ENCODE measurements at places on chromosomes 13 and 19. TPM values are rescaled to one million over a fixed set of nuclear protein-coding genes. Genes with fewer than 3 reads are reported as not detected.

DNA sequence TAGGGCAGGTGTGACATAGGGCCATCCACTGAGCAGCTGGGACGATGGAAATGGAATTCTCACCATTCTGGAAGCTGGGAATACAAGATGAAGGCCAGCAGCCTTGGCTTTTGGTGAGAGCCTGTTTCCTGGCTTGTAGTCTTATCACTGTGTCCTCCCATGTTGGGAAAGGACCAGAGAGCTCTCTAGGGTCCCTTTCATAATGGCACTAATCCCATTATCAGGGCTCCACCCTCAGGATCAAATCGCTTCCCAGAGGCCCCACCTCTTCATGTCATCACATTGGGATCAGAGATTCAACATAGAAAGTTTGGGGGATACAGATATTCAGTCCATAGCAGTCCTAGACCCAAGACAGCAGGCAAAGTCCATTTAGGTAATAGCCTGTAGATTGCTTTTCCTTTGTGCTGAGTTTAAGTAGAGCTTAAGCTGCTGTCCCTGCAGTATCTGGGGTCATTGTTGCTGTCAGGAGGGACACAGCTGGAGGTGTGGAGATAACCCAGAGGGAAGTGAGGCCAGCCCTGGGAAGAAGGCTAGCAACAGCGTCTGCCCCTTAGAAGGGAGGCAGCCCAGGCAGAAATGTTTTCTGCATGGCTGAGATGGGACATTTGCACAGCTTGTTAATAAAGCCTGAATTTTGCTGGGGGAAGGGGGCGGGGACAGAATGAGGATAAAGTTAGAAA, 136.5 kb upstream of the GPR12 start:
- no peaks in the 10 kb centered on the region for H3K4me1 ChIP-seq
- no peaks in the 10 kb centered on the region for H3K36me3 ChIP-seq
- no peak for DNase-seq
- no peaks in the 10 kb centered on the region for H3K27me3 ChIP-seq
- H3K27ac ChIP-seq: no peak overlapping the region
- H3K4me3 ChIP-seq: no peak overlapping the region

Gene LMTK3
- total RNA-seq: 0.12 TPM

- H3K27me3 ChIP-seq: no peaks in the 10 kb centered on the region
- no peaks in the 10 kb centered on the region for H3K36me3 ChIP-seq
- no peak overlapping the region for H3K4me3 ChIP-seq
- no peaks in the 10 kb centered on the region for H3K4me1 ChIP-seq
- DNase-seq: no peak
- no peak overlapping the region for H3K27ac ChIP-seq
Observed at GRCh38 chr13:99315186-99315585, 8.0 kb upstream of the GPR183 start.

Gene GET3
- 26.5 TPM for total RNA-seq

- H3K27ac ChIP-seq: peak overlapping the region; percentile 89
- peak overlapping the region; percentile 88 for H3K4me3 ChIP-seq
- H3K36me3 ChIP-seq: no peaks in the 10 kb centered on the region
- peak; percentile 29 for DNase-seq
- H3K27me3 ChIP-seq: no peaks in the 10 kb centered on the region
- H3K4me1 ChIP-seq: no peaks in the 10 kb centered on the region
Observed at GRCh38 chr19:1865172-1866010, 2.0 kb upstream of the KLF16 start.

GRCh38 chr13:29937841-29938240, 87.4 kb upstream of the UBL3 start:
- DNase-seq: no peak
- no peak overlapping the region for H3K4me3 ChIP-seq
- H3K4me1 ChIP-seq: peaks cover 9% of the 10 kb centered on the region
- H3K27me3 ChIP-seq: no peaks in the 10 kb centered on the region
- H3K27ac ChIP-seq: no peak overlapping the region

Gene LILRB1
- total RNA-seq: 6.7 TPM

Gene DACT3
- total RNA-seq: 1.2 TPM
